ENCODE measurements at places on chromosomes 1 and 21.
A peak's percentile ranks its signal among the peaks of the same experiment; 100 is the strongest.

DNA sequence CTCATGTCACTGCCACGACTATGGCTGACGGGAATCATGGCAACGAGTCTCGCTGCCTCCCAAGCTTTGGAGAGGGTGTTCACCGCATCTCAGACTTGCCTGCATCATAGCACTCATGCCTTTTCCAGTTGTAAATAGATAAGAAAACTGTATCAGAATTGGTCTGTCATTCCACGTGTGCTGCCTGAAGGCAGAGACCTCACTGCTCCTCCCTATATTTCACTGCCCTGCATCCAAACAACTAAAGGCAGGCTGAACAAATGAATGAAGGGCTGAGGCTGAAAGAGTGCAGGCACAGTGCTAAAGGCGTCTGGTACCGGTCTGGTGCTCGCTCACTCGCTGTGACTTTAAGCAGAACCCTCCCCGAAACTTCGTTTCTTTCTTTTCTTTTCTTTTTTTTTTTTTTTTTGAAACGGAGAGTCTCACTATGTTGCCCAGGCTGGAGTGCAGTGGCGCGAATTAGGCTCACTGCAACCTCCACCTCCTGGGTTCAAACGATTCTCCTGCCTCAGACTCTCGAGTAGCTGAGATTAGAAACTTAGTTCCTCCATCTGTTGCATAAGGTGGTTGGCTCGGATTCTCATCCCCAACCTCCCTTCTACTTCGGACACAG, 542 bp downstream of the EIF2B3 start:
- DNase-seq, result no peak

GRCh38 chr1:194181845-194182244, 995.4 kb upstream of the B3GALT2 start:
- DNase-seq, result no peak

- DNase-seq, result no peak
Measured at GRCh38 chr1:147292012-147292411, 49.5 kb downstream of the CHD1L start.

GRCh38 chr21:31342348-31342747, 1.7 kb downstream of the TIAM1 start:
- no peak for DNase-seq

- DNase-seq, result no peak
Measured at GRCh38 chr1:57017717-57018116, 51.9 kb upstream of the C8B start.

DNA sequence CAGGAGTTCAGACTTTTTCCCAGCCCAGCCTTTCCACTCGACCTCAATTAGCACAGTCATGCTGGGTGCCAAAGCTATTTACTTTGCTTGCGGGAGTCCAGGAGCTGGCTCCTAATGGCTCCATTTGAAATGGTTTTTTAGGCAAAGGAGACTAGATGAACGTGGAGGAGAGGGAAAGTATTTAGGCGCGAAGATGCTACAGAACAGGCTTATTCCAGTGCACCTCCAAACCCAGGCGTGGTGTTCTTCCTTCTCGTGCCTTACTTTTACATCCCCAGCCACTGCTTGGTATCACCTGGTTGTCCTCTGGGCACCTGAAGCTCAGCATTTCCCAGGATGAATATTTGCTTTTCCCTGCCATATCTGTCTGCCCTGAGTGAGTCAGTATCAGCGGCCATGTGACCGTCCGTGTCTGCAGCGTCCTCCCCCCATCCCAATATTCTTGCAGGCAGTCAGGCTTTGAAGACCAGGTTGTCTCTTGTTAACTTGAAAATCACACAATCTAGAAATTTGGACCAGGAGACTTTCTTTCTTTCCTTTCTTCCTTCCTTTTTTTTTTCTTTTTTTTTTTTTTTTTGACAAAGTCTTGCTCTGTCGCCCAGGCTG, 198.5 kb downstream of the DYRK1A start:
- no peak for DNase-seq

DNA sequence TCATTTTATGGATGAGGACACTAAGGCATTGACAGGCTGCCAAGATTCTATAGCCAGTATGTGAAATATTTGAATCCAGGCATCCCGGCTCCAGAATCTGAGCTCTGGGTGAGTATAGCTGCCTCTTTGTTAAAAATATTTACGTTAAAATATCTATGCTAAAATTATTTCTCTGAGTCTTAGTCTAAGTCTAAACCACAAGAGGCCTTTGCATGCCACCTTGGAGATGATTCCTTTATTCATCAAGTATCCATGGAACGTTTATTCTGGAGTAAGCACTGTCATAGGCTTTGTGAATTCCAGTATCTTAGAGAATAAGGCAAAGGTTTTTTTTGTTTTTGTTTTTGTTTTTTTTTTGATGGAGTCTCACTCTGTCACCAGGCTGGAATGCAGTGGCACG, 116.4 kb downstream of the GREM2 start:
- DNase-seq, result no peak

DNA sequence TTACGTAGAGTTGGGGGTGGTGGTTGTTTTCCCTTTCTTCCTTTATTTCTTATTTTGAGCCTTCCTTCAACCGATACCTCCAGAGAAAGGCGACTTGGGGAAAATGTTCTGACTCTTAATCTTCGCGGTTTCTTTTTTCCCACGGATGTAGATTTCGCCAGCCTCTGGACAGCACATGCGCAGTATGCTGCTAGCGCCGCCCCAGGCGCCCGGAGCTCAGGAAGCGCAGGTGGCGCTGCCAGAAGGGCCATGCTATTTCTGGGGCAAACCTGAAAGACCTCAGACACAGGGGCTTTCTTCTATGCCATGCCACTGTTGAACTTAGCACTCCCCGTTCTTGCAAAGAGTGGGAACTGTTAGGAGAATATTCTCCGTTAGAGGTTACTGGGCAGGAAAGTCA, 392.1 kb downstream of the KIF26B start:
- DNase-seq, result no peak

DNA sequence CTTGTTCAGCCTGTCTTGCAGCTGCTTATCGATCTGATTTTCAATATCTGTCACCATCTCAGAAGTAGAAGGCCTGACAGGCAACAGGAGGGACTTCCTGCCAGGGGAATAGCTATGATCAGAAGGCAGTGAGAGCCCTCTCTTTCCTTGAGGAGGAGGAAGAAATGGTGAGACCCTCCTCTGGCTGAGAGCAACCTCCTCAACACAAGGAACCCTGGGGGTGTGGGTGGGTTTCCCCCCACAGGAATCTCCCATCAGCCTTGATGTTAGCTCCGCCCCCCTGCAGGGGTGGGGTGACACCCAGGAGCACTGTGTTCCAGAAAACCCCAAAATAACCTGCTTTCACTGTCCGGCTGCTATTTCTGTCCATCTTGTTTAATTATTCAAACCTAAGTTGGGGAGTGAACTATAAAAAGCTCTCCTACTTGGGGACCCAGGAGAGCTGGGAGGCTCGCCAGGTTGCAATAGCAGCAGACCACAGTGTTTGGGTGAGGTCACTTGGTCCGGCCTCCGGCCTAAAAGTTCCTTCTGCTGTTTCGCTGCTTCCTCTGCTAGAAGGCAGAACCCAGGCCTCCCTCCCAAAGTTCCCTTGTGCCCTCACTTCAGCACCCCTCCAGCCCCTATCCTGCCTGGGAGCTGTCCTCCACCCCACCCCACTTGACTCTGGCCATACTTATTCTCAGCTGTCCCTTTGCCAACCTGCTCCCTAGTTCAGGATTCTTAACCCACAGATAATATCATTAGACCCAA, 7.8 kb upstream of the MEF2D start:
- DNase-seq, result no peak

DNA sequence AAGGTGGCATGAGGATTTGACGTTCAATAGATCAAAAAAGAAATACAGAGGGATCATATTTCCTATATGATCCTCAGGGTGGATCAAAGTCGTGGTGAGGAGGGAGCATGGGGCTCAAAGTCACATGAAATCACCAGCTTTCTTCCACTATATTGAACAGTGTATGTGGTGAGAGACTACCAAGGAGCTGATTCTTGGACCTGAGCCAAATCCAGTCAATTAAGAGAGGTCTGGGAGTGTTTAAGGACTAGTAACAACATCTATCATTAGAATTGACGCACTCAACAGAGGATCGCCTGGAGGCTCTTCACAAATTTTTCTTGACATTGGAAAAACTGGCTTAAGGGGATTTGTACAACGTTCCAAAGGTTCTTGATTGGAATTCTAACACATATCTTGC, 267.7 kb upstream of the PROX1 start:
- DNase-seq, result no peak

GRCh38 chr21:26199456-26199855, 28.9 kb upstream of the APP start:
- DNase-seq, result no peak

DNA sequence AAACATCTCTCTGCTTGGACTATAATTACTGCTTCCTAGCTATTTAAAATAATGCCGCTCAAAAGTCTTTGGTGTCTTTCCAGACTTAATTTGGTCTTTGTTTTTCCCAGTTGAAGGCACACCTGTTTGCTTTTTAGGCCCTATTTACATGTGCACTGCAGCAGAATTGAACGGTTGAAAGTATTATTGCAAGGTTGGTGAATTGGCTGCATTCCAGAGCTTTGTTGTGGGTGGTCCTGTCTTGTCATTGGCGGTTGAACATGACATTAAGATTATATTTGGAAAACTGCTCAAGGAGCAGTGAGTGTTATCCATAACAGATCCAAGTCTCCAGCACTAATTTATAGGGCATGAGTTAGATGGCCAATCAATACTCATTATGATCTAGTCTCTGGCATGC, 656.3 kb downstream of the PTPRC start:
- DNase-seq, result no peak

DNA sequence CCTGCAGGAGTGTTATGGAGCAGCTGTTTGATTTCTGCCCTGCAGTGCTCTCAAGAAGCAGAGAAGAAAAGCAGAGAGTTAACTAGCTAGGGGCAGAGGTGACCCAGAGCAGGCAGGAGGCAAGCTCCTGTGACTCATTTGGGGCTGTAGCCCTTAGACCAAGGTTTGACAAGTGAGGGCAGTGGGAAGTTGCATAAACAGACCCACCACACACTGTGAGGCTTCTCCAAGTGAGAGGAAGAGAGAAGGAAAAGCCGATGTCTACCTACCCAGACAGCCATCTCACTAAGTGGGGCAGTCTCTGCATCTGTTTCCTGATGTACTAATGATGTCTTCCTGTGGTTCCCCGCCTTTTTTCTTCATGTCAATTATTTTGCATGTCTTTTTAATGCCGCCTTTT, 159.9 kb upstream of the NR5A2 start:
- DNase-seq, result no peak

DNA sequence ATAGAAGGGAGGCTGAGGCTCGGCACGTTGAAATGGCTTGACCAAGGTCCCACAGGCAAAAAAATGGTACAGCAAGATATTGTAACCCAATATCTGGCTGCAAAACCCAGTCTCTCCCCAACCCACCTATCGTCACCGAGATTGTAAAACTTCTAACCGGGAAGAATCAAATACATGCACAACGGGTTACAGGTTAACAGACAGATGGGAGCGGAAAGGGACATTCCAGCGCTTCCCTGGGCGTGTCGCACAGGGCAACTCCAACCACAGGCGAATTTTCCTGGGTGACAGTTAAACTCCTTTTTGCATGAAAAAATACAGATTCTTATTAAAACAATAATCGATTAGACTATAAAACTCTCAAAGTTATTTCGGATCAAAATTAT, 31.8 kb upstream of the JUN start:
- DNase-seq, result no peak

- DNase-seq, result no peak
Measured at GRCh38 chr1:66475940-66476339, 58.0 kb upstream of the SGIP1 start.

GRCh38 chr1:34361781-34362357, 185.2 kb downstream of the C1orf94 start:
- no peak for DNase-seq

DNA sequence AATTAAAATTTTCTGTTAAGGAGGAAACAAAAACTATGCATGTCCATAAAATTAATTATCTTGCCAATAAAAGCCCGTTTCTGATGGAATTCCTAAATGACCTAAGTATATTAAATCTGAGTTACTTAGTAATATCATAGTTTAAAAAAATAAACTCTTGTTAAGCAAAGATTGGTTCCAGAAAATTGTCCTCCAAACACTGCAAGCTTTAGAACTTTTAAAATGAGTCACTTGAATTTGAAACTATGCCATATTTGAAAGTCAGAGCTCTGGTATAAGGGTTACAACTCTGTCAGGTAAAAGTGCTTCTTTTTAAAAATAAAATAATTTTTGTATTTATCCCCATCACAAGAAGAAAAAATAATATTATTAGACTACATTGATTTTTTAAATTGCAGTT, 409.5 kb downstream of the PLPP3 start:
- DNase-seq, result no peak

DNA sequence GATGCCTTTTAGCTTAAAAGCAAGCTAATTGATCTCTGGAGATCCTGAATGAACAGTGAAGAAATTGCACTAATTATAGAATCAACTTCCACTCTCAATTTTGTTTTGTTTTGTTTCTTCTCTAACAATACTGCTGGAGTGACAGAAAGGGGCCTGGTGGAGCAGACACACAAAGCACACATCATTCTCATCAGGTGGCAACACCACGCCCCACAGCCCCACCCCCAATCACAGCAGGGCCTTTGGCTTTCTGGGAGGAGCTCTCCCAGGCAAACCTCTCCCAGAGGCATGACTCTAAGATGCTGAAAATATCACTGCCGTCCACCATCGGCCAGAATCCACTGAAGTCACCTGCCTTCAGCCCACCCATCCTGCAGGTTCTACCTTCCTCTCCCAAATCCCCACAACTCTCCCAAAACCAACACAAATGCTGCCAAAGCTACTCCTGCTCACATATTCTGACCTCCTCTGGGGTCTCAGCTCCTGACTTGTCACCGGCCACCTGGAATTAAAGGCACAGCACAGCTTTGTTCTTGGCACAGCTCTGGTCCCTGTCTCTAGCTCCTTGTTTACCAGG, 120.7 kb downstream of the GRIK3 start:
- DNase-seq, result peak; percentile 15

DNA sequence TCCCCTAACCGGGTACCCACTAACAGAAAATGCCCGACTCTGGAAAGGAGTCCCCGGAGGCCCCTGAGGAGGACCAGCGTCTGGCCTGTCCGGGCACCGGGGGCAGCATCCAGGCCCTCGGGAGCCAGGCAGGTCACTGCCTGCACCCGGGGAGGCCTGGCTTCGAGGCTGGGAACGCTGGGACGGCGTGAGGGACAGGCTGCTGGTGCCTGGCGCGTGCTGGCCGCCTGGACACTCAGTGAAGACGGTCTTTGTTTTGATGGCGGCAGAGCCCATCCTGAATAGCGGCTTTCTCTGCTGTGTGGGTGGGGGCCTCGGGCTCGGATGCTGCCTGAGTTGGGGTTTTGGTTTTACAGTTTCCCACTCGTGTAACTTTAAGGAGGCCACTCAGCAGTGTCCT, 37.6 kb downstream of the PRKCZ start:
- no peak for DNase-seq

Data from D341Med (cell line).